ENCODE measurements at places on chromosomes 7 and 10.
A peak's percentile ranks its signal among the peaks of the same experiment; 100 is the strongest.

DNA sequence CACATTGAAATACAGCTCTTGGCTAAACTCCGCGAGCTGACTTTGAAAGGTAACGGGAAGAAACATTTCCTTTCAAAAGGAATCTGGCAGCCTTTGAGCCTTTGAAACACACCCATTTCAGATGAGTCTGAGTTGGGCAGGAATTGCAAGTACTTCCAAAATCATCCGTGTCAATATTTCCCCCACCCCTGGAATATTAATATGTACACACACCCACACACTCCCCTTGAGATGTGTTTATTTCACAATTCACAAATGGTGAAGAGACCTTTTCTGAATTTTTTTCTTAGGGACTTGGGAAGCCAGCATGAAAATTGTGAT is 438.7 kb upstream of the NRP1 start:
- DNase-seq, result no peak

DNA sequence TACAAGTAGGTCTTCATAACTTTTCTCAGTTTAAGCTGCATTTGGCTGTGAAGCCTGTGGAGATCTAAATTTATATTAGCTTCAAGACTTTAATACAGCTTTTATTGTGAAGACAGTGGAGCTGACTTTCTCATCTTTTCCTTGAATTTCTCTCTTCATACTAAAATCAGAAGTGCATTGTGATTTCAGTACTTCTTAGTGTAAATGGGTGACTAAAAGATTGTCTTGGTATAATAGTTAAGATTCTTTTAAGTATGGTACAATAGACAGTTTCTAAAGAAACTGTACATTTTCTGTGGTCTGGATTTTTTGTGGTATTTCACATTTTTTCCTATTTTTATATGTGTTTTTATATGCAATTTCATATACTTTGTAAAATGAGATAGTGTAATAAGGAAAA is 21.0 kb upstream of the DDX21 start:
- no peak for DNase-seq

- no peak for DNase-seq
Observed at GRCh38 chr7:137446025-137446424, 102.5 kb upstream of the PTN start.

- no peak for DNase-seq
Observed at GRCh38 chr7:24825931-24826661, 68.8 kb upstream of the GSDME start.

- DNase-seq, result no peak
Observed at GRCh38 chr10:3194871-3195270, 22.3 kb upstream of the PITRM1 start.

- no peak for DNase-seq
Observed at GRCh38 chr7:130386876-130387275, 6.6 kb downstream of the CPA1 start.

GRCh38 chr10:1966712-1967376 is 229.5 kb upstream of the ADARB2 start:
- DNase-seq, result no peak

DNA sequence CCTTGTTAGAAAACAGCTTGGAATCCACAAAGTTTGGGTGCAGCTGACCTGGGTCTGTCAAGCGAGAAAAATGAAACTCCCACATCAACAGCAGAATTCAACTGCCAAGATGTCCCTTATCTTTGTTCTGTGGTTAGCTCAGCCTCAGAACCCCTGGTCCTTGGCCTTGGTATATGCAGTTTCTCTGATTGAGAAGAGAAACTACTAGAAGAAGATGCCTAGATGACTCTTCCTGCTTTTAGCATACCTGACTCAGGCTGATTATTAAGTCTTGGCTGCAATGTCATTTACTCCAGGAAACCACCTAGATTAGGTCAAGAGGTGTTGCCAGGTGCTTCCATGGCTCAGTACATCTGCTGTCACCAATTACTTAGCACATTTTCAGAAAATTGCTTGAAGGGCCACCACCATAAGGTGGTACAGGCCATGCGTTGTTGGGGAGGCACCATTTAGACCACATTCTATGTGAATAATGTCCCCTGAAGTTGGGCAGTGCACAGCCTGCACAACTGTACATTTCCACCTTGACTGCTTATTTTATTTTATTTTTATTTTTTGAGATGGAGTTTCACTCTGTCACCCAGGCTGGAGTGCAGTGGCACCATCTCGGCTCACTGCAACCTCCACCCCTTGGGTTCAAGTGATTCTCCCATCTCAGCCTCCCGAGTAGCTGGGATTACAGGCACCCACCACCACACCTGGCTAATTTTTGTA is 59.4 kb upstream of the ZNF438 start:
- DNase-seq, result no peak

GRCh38 chr7:116955801-116956476 is 2.6 kb downstream of the ST7 start:
- DNase-seq, result no peak

DNA sequence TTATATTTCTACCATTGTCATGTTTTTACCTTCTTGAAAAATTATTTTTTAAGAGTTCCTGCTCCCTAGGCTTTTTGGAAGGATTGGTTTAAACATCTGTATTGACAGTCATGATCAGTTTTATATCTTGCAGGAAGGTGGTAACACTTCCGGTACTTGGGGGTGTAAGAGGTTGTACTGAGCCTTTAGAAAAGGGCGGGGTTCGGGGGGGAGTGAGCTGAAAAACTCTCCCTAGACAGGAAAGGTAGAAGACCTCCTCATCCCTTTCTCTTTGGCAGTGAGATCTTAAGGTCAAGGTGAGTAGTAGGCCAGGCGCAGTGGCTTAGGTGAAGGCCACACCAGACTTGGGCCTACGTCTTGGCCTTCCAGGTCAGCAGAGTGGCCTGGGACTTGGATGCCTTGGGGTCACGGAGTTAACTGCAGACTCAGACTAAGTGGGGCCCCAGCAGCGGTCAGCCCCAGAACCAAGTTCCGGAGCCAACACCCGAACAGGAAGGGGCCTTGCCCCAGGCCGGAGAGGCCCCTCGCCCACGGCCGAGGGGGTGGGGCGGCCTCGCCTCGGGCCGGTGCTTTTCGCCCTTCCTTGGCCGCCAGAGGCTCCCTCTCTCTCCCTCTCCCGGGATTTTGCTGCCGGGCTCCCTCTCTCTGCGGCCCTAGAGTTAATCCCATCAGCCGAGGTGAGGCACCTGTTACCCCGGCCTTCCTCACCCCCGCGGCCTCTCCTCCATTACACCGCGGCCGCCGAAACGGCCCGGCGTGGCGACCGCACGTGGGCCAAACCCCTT is at the start of gene PPP1R9A:
TSS of gene PPP1R9A (plus strand) at position 569 of the 785 bp plus-strand sequence. CDS start 2,520 bp downstream, outside the sequence.
- peak; percentile 43 for DNase-seq

DNA sequence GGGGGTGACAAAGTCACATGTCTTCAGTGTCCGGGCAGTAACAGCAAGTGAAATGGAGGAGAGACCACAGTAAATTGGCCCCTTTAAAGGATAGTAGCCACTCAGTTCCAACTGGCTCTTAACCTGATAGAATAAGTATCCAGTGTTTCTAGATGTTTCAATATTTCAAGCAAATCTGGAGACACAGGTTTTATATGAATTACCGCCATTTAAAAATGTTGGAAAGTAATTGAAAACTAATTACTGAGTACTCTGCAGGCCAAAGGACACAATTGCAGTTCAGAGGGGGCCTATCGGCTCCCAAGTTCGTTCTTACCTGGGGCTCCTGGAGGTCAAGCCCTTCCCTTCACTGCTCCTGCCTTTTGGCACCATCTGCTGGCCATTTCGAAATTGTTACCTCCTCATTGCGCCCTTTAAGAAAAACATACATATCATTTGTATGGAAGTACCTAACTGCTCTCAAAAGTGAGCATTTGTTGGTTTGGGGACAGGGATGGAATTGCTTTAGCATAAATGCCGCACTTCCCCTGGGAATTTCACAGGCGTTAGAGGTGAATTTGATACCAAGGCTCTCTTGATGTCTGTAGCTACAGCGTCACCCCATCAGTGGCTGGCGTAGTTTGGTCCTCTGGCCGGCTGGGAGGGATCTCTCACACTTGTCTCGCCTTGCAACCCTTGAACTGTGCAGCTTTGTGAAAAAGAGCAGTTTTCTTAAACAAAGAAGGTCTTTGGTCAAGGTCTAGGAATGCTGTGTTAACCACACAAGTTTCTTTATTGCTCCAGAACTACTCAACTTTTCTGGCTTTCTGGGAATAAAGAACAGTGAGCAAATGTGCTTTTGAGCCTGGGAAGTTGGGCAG is 220.0 kb downstream of the ARHGAP21 start:
- DNase-seq, result peak; percentile 4

DNA sequence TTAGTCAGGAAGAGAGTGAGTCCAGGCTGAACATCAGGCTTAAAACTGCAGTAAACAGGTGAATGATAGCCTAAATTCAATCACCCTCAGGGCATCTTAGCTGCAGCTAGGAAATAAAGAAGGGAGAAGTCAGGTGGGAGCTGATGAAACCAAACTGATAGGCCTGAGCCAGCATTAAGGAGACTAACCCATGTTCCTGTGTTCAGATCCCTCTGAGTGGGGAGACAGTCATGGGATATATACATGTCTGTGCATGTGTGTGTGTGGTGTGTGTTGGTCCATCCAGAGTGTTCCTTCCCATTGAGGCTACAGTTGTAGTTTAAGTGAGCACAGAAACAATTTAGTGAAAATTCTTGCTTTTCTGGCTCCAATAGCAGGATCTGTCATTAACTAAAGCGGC is 480.9 kb downstream of the PHTF2 start:
- no peak for DNase-seq

- DNase-seq, result no peak
Observed at GRCh38 chr7:116663744-116664143, 8.3 kb upstream of the MET start.

DNA sequence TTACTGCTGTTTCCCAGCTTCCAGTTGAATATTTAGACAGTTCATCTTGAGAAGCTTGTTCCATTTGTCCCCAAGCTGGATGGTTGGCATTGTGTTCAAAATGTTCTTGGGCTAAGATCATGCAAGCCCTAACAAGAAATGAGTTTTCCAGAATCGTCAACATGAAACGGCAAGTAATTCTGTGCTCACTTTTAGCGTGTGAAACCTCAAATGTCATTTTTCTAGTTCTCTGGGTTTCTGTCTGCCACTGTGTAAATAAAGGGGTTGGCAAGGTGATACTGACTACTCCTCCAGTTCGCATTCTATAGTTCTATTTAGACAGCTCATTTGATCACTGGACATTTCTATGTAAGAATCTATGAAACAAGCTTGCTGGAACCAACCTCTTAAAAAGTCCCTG is 194.0 kb downstream of the AHR start:
- DNase-seq, result no peak

GRCh38 chr7:26052706-26053105 is 99.3 kb upstream of the NFE2L3 start:
- DNase-seq, result no peak

DNA sequence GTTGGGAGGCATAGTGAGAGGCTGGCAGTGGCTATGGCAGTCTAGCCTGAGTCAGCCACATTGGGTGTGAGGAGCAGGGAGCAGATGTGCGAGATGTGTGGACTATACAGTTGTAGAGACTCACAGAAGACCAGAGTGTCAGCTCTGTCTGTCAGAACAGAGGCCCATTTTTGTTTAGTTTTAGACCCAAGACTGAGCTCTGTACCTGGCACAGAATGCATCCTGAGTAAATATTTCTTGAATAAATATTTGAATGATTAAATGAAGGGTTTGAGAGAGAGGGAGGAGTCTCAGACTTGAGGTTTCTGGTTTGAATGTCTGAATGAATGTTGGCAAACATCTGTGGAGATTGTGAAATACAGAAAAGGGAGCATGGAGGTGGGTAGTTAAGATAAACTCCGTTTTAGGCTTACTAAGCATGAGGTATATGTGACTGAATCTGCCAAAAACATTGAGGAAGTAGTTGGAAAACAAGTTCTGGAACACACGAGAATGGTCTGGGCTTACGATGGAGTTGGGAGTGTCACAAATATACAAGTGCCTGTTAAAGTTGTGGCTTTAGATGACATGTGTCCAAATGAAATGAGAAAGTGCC is 3.6 kb downstream of the SEC23IP start:
- DNase-seq, result no peak

- DNase-seq, result no peak
Observed at GRCh38 chr10:31949266-31949665, 20.6 kb upstream of the ARHGAP12 start.

- DNase-seq, result no peak
Observed at GRCh38 chr10:90062786-90063185, 361.4 kb downstream of the KIF20B start.

DNA sequence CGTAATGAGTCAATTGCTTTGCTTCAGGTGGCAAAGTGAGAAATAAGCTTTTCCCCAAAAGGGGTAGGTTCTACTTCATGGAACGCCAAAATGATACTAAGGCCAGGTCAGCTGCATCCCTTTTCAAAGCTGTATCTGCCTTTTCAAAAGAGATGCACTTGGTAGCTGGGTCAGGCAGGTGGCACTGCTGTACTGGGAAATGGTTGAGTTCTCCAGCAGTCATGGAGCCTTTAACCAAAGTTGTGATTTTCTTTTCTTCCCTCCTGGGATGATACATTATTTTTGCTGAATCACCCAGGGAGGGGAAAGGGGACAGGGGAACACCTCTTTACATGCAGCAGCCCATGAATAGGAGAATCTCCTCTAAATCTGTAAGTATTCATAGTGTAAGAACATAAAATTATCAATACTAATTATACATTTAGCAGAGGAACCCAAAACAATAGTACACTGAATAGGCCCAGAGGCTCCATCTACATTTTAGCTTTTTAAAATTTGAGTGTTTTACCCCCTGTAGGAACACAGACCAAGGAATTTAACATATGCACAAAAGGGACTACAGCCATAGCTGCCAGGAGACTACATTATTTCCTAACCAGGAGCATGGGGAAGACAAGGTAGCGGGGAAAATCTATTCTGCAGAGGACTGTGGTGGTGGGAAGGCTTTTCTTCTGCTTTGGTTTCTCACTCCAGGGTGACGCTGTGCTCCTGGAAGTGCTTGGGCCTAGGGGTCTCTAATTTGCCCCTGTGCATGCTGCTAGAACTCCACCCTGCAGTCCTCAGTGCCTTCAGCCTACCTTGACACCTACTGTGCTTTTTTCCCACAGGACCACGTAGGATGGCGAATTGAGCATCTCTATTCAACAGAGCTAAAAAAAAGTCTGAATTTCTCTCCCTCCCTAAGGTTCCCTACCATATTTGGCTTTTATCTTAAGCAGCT is 6.4 kb upstream of the GPR22 start:
- DNase-seq, result peak; percentile 45

DNA sequence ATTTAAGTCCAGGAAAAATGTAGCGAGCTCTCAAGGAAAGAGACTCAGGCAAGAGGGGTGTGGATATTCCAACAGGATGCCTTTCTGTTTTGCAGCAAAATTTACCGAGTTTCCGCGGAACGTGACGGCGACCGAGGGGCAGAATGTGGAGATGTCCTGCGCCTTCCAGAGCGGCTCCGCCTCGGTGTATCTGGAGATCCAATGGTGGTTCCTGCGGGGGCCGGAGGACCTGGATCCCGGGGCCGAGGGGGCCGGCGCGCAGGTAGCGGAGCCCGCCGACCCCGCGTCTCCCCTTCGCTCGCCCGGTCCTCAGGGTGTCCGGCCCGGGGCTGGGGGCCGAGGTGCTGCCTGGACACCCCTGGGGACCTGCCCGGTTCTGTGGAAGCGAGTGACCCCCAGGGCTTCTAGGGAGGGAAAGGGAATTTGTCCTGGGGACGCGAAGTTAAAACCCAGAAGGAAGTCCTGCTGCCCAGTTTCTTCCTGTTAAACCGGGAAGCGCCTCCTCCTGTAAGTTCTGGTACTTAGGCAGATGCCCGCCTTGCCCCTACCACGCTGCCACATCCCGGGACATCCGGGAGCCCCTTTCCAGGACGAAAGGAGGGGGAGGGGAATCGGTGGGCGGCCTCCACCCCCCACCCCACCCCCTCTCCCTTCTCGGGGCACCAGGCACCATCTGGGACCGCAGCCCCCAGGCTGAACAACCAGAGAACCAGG is 2.5 kb downstream of the VSTM2A start:
- DNase-seq, result no peak

Data from NCI-H1436 (cell line).